ENCODE measurements at places on chromosomes 13 and 19. TPM values are rescaled to one million over a fixed set of nuclear protein-coding genes. Genes with fewer than 3 reads are reported as not detected.

Gene CEACAM7
- total RNA-seq, result not detected

Gene KLK2
- not detected for total RNA-seq

Gene ZNF175
- 2.9 TPM for total RNA-seq

Gene LRRC63
- not detected for total RNA-seq

Gene NLRP7
- total RNA-seq, result not detected

Gene JAK3
- 1.6 TPM for total RNA-seq

Gene LATS2
- total RNA-seq, result 17.2 TPM

Gene LGALS7B
- total RNA-seq, result not detected

Gene CLDND2
- not detected for total RNA-seq

Gene ZNF256
- 3.5 TPM for total RNA-seq

Gene CEACAM5
- total RNA-seq, result not detected

Gene FUT1
- 5.5 TPM for total RNA-seq

Gene GARRE1
- 45.3 TPM for total RNA-seq

Gene APOC4
- total RNA-seq, result not detected

Gene KXD1
- 71.5 TPM for total RNA-seq

Gene ZNF358
- total RNA-seq, result 10.0 TPM

Data from epithelial cell of umbilical artery (primary cell).